Stimulated activated CD8-positive, alpha-beta memory T cell treated with anti-CD3 and anti-CD28 coated beads, Interleukin-4, amount 100 ng/mL, for 1 hour (primary cell): ENCODE measurements at places on chromosomes 7 and 10.

DNA sequence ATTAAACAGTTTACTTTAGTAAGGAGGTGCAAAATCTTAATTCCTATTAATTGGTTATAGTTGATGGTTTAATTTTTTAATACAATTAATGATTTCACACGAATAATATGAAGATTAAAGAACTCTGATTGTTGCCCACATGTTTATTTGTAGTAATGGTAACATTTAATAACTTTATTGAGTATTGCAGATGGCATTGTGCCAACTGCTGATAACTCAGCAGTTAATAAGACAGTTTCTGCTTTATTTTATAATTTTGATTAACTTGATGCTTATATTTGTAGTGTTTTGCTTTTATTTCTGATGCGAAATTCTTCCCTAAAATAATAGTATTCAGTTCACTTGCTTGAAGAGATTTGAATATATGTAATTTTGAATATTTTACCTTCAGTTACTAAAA is 2.8 kb downstream of the DNAJB9 start:
- DNase-seq: no peak

GRCh38 chr10:97915346-97916131 is 65.9 kb downstream of the GOLGA7B start:
- no peak for DNase-seq

- no peak for DNase-seq
Measured at GRCh38 chr10:77403761-77404160, 233.8 kb downstream of the KCNMA1 start.

DNA sequence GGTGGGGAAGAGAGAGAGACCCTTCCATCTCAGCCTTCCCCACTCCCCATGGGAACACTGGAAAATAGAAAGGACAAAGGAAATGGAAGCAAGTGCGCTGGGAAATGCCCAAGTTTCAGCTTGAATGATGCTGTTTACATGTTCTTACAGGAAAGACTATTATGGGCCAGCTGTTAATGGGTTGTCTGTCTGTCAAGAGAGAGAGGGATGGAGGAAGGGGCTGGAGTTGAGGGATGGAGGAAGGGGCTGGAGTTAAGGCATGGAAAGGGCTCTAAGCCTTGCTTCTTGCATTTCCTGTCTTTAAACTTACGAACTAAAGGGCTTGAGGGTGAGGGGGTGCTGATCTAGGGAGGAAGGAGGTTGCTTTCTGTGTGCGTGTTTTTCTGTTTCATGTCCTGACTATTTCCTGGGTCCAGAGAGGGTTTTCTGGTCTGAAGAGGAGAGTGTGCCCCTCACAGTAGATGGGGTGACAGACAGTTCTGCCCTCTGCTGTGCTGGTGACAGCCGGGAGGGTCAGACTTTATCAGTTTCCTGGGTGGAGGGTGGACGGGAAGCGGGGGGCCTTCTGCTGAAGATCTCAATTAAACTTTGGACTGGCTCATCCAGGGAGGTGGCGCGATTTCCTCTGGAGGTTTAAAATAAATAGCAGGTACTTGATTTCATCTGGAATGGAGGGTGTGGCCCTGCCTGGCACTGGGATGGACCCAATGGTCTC is 30.5 kb downstream of the GRK5 start:
- no peak for DNase-seq

DNA sequence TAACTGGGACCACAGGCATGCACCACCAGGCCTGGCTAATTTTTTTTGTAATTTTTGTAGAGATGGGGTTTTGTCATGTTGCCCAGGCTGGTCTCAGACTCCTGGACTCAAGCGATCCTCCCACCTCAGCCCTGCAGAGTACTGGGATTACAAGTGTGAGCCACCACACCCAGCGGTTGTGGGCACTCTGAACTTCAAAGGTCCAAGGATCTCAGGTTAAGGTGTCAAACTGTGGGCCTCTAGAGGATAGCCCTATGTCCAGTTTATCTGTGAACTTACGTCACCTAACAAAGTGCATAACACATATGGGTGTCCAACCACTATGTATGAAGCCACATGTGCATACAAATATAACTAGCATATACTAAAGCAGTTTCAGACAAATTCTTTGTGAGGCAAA is 3.2 kb upstream of the IL2RA start:
- DNase-seq: no peak

DNA sequence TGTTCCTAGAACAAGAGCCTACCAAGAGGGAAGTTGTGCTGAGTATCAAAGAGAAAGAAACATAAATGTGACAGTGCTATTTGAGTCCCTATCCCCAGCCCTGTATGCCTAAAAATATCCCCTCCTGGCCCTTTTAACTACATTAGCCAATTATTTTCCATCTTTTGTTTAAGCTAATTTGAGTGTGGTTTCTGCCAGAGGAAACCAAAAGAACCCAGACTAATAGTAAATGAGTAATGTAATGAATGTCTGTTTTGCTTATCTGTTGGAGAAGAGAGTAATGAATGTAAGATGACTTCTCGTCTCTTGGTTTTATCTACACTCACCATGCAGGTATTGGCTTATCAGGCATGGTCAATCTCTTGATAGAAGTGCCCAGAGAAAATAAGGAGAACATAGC is 134.4 kb upstream of the CDK1 start:
- DNase-seq: no peak

- no peak for DNase-seq
Measured at GRCh38 chr7:156820445-156821063, 72.4 kb downstream of the LMBR1 start.

GRCh38 chr10:593901-594457 is 95.5 kb downstream of the DIP2C start:
- no peak for DNase-seq

DNA sequence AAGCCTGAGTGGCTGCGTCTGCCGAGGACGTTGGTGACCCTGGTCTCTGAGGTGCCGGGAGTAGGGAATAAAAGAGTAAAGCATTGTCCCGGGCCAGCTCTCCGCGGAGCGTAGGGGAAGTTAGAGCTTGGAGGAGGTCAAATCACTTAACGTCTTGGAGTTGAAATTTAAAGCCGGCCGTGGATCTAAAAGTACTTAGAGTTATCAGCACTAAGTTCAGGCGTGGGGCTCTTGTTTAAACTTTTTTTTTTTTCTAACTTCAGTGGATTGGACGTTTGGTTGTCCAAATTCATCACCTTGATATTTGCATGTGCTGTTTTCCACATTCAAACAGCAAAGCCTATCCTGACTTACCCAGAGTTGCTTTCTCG is 700 bp downstream of the NIPSNAP2 start:
- no peak for DNase-seq
